ENCODE measurements at places on chromosomes 4 and X.
A peak's percentile ranks its signal among the peaks of the same experiment; 100 is the strongest.

DNA sequence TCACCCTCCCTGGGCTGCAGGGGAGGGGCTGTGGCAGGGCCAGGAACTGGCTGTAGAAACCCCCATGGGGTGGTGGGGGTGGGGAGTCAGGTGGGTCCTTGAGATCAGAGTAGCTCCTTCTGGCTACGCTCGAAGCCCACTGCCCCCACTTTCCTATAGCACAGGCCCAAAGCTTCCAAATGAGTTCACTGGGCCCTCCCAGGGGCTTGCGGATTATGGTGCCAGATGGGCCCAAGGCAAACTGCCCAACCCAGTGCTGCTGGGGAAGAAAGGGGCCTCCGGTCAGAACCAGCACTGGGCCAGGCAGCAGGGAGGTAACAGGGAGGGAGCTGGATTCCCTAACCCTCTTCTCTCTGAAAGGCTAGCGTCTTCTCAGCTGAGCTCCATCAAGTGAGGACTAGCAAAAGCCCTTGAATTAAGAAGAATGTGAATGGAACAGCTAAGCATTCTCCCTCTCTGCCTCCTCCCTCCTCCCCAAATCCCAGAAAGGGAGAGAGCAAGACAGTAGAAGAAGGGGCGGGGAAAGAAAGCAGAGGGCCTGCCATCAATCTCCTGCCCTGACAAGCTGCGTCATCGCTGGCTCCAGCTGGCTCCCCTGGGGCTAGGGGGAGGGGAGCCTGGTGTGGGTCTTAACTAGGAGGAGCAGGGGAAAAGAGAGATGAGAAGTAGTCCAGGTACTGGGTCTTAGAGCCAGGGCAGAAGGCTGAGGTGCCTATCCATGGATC, 34.7 kb downstream of the FRMPD3 start:
- no peak for DNase-seq

DNA sequence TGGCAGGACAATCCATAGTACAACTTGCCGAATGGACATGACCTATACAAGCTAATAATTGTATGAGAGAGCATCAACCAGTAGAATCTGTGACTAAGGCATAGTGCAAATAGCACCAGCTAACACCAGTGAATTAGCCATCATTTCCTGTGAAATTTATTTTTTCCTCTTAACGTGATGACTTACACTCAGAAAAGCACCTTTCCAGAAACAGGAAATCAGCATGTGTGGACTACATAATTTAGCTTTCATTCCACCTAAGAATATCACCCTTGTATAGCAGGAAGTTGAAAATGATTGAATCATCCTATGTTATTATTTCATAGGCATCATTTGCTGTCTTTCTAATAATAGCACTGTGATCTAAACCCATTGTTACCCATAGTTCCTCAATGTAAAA, 1393.4 kb upstream of the PCDH7 start:
- DNase-seq = no peak

GRCh38 chr4:158930639-158930972, 161.8 kb downstream of the FNIP2 start:
- peak; percentile 49 for DNase-seq

GRCh38 chr4:85728464-85728863, 253.5 kb downstream of the ARHGAP24 start:
- DNase-seq = no peak

DNA sequence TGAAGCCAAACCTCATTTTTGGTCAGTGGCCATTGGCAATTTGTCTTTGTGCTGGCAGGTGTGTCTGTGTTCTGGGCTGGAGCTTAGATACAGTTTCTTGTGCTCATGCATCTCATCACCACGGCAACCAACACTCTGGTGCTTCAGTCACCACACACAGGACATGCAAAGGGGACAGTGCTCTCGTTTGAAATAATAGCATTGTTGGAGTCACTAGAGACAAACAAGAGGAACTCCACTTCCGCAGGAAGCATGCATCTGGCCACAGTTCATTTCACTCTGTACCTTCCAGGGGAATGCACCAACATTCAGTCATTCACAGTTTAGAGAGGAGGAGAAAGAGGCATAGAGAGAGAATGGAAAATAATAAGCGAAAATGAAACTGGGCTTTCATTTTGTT, 267.4 kb downstream of the ANK2 start:
- no peak for DNase-seq

DNA sequence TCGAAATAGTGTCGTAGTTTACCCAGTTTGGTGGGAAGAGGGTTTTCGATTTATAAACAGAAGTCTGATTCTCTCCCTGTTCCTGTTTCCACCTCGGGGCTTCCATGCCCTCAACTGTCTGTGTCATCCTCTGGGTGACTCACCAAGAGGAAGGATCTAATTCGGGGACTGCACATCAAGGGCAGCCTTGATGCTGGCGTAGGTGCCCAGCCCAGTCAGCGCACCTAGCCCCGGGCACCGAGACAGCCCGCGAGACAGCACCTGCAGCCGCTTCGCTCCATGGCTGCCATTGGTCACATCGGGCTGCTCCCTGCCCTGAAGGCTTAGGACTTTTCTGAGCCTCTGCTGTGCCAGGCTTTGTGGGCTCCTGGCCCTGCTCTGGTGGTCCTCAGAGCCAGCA, 7.7 kb downstream of the ABCD1 start:
- DNase-seq = peak; percentile 50

DNA sequence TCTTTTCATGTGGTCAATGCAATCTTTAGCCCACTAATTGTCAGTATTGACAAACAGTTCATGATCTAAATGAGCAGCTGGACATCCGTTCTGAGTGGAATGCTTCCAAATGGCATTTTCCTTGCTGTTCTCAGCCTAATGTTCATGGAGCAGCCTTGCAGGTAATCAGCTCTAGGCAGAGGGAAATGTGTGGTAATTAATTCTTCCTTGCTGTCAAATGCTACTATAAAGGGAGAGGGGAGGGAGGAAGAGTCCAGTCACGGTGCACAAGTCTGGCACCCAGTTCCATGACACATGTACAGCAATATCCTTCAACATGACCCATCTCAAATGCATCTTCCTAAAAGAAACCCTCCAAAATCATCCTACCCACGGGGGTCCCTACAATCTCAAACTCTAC, 88.5 kb downstream of the LDB2 start:
- no peak for DNase-seq
